ENCODE measurements at places on chromosomes 13 and 19.

DNA sequence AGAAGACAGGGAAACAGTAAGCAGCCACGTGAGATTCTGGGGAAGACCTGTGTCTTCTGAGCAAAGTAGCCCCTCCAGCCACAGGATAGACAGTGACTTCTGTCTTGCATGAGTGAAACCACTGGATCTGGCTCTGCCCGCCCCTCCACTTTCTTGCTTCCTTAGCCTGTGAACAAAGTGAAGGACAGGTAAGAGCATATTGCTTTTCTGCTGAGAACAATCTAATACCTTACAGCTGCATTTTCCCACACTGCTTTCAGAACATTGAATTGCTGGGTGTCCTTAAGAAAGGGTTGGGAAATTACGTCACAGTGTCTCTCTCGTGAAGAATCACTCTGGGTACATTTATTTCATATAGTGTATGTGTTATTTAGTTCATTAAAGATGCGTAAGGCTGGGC, 11.1 kb downstream of the SLC25A15 start:
- DNase-seq, result no peak

DNA sequence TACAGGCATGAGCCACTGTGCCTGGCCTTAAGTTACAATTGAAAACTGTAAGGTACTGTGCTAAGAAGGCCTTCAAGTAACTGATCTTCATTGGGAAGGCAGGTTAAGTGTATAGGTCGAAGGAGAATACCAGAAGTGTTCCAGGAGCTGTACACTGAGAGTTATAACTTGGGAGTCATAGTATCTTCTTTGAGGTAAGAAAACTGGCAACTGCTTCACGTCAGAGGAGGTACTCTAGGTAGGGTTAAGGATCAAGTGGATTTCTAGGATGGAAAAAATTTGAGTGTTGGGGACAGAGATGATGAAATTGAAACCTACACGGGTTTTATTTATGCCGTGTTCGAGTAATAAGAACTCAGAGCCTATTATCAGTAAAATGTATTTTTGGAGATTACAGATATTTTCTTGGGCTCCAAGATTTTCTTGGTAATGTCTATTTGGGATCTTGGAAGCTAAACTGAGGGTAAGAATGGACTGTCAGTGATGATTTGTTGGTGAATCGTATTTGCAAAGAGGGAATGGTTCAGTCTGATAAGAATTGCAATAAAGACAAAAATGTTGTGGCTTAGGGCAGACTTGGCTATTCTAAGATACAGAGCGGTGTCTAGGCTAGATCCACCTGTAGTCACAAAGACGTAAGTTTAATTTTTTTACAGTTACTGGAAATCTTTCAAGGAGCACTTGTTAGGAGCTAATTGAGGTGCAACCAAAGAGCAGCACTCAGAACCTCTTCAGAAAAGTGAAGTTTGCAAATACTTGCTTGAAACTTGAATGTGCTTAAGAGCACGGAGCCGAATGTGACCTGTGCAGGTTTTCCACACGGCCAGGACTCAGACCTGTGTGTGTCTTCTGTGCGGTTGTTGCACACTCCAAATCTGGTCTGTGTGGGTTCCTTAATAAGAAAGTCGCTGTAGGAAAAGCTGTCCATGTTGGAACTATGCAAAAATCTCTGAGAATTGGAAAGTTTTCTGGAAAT, 102.5 kb downstream of the URI1 start:
- DNase-seq, result no peak

- no peak for DNase-seq
Observed at GRCh38 chr13:24162604-24163003, 2.1 kb downstream of the SPATA13 start.

- DNase-seq, result peak; percentile 15
Observed at GRCh38 chr19:662207-662961, 630 bp downstream of the RNF126 start.

- no peak for DNase-seq
Observed at GRCh38 chr19:45440259-45440638, 16.5 kb upstream of the ERCC1 start.

- DNase-seq, result peak; percentile 68
Observed at GRCh38 chr13:51957377-51958216, 53.7 kb downstream of the ATP7B start.

DNA sequence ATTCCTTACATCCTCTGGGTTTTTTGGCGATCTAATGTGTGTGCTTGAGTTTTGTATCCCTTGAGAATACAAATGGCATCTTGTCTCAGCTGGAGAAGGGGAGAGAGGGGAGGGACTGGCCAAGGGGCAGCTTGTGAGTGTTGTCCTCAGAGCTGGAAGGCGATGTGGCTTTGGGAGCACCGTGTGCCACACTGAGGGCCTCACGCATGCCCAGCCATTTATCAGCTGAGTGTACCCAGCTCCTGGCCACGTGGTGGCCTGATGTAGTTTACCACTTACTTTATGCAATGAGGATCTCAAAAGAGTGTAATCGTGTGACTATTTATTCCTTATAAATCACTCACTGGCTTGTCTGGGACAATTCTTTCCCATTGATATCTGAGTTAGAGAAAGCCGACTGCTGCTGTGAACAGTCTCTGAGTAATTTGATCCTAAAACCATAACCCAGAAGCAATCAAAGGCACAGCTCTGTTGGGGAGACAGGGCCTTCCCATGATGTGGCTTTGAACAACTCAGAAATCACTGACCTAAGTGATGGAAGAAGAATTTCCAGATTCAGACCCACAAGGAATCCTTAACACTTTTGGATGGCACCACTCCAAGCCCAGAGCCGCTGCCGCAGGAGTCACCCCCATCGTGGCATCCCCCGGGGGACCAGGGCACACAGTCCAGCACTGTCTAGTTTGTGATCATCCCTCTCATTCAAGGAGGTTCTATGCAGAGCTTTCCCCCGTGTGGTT, 53.9 kb upstream of the MTIF3 start:
- no peak for DNase-seq

DNA sequence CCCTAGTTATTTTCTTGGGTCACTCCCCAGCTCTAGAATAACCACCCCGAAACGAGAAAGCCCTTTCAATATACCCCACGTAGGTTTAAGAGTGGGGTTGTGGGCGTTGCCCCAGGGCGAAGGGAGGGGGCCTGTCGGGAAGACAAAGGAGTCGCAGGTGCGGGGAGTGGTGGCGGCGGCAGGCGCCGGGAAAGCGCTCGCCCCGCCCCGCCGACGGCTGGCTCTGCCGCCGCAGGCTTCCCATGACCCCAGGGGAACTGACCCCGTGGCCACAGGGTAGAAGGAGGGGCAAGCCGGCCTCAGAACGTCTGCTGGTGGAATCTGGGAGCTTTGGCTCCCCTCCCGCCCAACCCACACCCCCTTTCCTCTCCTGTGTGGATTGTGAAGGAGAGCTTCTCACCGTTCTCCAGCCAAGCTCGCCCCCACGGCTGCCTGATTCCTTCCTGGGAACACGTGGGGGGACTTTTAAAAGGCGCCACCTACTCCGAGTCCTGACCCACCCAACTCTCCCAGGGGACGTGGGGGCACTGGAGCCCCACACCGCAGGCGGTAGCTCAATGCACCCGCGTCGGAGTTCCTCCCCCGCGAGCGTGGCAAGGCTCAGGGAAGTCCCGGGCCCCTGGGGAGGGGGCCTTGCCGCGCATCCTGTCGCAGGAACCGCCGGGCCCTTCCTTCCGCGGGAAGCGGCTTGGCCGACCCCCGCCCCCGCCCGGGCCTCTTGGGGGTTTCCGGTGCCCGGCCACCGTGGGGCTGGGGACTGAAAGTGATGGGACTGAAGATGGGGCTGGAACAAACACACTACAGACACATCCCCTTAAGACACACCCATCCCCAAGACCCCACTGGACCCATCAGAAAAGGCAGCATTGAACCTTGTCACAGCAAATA, 5.5 kb downstream of the IER2 start:
- peak; percentile 70 for DNase-seq

- DNase-seq, result no peak
Observed at GRCh38 chr19:30577551-30578105, 205.4 kb downstream of the ZNF536 start.

GRCh38 chr19:2245273-2245672, 3.9 kb upstream of the AMH start:
- no peak for DNase-seq

DNA sequence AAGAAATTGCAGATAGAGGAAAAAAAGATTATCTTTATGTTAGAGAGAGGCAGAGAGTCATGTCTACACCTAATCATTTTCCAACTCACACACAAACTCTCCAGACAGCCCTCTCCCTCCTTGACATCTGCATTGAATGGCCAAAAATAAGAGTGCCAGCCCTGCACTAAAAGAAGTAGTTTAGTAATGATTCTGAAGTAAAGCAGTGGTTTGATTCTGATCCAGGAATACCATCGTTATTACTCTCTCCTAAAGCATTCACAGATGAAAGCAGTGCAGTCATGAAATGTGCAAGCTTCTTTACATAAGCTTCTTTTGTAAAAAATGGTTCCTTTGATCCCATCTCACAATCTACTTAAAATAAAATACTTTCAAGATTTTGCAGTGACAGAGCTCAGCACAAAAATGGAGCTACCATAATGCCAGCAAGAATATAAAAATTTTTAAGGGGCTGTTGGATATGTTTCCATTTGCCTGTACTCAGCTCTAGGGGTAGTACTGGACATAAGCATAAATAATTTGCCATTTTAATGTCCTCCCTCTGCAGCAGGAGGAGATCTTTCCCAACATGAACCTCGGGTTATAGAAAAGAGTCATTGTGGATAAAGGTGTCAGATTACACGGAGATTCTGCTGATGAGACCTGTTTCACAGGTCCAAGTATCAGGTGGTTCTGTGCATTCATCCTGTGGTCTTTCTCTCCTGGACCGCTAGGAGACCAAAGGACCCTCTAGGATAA, 406.3 kb downstream of the DCT start:
- no peak for DNase-seq

- peak; percentile 67 for DNase-seq
Observed at GRCh38 chr19:2567580-2567979, 91.7 kb downstream of the GADD45B start.

DNA sequence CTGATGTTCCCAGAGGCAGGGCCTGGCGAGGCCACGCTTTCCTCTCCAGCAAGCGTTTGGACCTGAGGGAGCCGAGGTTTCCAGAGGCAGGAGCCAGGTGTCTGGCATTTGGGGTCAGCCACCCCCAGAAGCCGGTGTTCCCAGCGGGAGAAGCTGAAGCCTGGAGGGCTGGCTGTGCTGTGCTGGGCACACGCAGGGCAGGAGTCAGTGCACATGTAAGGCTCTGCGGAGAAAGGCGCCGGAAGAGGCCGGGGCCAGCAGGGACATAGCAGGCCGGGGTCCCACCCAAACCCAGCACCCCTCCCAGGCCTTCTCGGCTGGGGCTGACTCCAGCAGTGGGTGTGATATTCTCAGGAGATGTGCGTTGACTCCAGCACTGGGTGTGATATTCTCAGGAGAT, 31.6 kb downstream of the MCF2L start:
- no peak for DNase-seq

DNA sequence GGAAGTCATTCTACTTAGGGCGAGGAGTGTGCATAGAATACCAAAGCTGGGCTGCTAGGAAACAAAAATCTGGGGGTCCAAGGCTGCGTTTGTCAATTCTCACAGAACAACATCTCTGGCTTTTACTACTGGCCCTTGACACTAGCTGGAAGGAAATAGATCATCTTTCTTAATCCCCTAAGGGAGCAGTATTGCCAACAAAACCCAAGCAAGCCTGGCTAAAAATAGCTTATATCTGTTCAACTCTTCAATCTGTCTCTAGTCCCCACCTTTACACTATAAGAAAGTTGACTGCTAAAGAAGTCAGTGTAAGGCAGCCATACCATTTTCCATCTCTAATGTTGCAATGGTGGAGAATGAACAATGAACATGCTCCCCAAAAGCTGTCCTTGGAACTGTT, 107.8 kb upstream of the SPRY2 start:
- no peak for DNase-seq

DNA sequence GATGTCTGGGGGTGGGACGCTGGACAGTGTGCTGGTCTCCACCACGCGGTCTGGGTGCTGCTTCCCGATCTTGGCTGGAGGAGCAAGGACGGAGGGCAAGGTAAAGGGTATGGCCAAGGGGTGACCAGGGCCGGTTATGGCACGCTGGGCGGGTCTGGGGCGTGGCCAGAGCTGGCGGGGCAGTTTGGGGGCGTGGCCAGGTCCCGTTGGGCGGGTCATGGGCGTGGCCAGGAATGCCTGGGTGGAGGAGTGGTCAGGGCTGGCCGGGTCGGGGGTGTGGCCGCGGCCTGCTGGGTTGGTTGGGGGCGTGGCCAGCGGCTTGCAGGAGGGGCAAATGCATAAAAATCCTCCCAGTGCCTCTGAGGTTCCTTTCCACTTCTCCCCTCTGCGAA, 19.2 kb downstream of the GPX4 start:
- no peak for DNase-seq

GRCh38 chr19:51811344-51811743, 16.4 kb downstream of the FPR3 start:
- DNase-seq, result no peak

DNA sequence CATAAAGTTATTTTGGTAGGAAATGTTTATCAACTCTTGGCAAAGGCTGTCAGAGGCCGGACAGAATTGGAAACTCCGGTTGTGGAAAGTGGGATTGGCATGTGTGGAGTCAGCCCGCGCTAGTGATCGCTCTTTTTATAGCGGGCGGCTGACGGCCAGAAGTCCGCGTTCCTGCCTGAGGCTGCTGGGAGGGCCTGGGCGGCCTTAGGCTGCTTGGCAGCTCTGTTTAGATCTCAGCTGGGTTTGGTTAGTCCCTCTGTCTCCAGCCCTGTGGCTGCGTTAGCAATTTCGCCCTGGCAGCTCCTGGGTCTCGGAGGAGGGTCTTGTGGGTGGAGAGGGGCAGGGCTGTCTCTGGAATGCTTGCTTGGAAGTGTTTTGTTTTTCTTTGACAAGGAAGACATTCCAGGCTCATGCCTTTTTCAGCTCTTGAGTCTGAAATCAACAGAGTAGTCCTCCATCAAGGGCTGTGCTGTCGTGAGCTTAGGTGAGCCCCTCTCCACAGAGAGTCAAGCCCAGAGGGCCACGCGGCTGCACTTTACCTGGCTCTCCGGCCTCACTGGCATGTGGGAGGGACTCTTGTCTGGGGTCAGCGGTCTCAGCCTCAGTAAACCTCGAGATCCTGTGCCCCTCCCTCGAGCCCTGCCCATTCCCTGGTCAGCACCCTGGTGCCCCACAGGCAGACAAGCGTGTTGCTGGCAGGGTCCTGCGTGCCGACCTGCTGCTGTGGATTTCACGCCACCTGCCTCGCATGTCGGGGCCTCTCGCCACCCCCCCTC, 22.5 kb downstream of the DOT1L start:
- DNase-seq, result no peak

- peak; percentile 63 for DNase-seq
Observed at GRCh38 chr19:4584670-4585460, 25.4 kb upstream of the SEMA6B start.

GRCh38 chr13:40680659-40681323, 14.3 kb upstream of the FOXO1 start:
- no peak for DNase-seq

Data from NCI-H2171 treated with DMSO at 0.1 percent for 48 hours (cell line).